Stromal cell of bone marrow (primary cell): ENCODE measurements at places on chromosomes 4 and X.

DNA sequence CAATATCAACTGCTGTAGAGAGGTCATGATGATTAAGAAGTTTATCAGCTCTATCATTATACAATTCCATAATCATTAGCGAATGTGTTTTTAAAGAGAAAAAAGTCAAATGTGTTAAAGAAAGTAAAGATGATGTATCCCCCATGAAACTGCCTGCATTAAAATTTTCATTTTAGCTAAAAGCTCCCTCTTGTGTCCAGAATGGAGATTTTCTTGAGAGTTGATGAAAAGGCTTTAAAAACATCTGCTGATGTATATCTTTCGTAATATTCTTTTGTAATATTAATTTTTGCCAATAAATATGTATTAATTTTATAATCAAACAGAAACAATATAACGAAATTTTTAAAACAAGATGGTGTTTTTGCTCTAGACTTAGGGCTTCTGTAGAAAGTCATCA lies 52.1 kb upstream of the LHFPL1 start:
- no peak for DNase-seq

DNA sequence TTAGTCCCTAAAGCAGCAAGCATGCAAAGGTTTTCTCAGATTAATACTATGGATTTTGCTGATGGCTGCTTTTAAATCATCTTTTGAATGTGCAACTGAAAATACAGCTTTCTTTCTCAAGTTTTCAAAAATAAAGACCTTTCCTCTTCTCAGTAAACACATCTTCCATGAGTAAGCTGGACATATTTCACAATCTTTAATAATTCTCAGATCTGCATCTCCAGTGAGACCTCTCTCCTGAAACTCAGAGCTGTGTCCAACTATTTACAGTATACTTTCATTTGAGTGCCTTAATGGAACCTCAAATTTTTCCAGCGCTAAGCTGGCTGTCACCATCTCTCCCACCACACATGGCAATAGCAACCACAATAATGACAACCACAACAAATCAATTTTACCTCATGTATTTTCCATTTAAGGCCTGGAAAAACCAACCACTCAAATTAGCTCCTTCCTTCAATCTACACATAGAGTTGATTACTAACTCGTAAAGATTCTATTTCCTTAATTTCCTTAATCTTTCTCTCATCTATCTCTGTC lies 192.4 kb upstream of the RPL34 start:
- no peak for DNase-seq

- no peak for DNase-seq
These were observed 895 bp upstream of the OPN1LW start for GRCh38 chrX:154142950-154143745.

DNA sequence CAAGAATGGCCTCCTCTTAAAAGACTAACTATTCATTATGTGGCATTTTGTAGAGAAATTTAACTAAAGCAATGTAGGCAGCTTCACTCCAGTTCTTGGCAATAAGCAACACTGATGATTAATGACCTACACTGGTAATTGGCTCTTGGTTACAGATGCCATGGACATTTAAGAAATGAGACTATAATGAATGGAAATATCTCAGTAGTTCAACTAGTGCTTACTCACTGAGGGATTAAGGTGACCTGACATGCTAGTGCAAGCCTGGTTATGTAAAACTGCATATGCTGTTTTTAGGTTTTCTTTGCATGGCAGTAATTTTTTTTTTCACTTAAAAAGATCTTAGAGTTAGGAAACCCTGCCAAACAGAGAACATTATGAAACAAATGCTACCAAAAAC lies 152.7 kb upstream of the AADAT start:
- DNase-seq, result no peak

GRCh38 chr4:43718369-43718768 lies 730.2 kb downstream of the KCTD8 start:
- DNase-seq, result no peak

DNA sequence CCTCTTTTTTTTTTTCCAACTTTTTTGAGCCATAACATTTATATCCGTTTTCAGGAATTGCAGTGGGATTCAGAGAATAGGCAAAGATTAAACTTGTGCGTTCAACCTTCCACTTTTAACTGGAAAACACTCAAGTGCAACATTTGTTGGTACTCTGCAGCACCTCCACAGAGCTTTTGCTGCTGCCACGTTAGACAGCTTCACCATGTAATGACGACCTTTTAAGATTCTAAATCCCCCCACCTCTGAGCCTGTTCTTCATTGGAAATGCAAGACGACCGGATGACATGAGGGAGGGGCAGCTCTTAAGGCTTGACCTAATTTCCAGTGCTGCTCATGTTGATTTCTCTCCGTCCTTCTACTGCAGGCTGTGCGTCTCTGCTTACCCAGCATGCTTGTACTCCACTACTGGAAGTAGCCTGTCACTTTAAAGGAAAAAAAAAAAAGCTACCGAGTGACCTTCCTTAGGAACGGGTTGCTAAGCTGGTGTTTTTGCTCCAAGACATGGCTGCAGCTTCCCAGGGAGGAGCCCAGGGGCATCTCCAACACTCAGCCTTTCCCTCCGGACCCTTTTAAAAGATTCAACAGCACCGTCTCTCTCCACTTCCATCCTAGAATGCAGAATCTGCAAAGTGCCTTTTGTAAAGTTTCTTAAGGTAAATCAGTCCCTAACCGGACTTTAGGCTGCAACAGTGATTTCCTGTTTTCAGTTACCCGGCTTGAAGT lies at the start of gene CC2D2A:
TSS of gene CC2D2A (plus strand) at position 481 of the 726 bp plus-strand sequence. CDS start 6,051 bp downstream, outside the sequence.
- DNase-seq, result peak; percentile 57

GRCh38 chrX:2781226-2781571 lies 29.4 kb downstream of the XG start:
- no peak for DNase-seq

- DNase-seq, result peak; percentile 12
These were observed 562.8 kb upstream of the AADAT start for GRCh38 chr4:170652571-170652970.

DNA sequence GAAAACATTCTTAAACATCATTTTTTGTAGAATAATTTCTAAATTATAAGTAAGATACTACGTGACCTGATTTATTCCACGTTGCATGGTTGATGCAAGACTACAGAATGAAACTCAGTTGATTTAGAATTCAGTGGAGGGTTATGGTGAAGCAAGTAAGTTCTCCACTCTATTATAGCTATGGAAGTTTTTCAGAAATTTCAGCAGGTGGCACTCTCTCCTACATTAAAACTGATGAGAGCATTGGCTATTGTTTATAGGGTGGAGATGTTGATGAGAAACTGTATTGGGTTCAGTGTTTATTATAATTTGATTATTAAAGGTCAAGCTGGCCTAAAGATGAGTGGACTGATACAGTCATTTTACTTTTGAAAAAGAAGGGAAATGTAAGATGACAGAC lies 88.0 kb downstream of the FNIP2 start:
- peak; percentile 10 for DNase-seq

DNA sequence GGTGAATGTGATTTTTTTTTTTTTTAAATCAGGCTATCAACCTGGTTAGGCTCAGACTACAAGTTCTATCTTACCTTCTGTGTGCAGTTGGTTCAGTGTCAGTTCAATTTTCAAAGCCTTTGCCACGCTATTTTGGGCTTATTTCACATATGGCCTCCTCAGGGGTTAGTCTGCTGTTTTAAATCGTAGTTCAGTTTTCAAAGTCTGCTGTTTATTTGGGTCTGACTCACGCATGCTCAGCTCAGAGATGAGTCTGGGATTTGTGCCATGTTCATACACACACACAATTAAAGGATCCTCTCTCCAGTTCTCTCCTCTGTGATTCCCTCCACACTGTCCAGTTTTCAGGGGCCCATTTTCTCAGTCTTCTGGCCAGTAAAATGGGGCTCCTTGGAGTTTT lies 32.3 kb upstream of the ZFX start:
- DNase-seq, result peak; percentile 73

GRCh38 chr4:173218411-173219125 lies 50.0 kb downstream of the GALNT7 start:
- DNase-seq, result peak; percentile 28

- DNase-seq, result peak; percentile 96
These were observed 81.9 kb downstream of the HMGB2 start for GRCh38 chr4:173252024-173252935.

DNA sequence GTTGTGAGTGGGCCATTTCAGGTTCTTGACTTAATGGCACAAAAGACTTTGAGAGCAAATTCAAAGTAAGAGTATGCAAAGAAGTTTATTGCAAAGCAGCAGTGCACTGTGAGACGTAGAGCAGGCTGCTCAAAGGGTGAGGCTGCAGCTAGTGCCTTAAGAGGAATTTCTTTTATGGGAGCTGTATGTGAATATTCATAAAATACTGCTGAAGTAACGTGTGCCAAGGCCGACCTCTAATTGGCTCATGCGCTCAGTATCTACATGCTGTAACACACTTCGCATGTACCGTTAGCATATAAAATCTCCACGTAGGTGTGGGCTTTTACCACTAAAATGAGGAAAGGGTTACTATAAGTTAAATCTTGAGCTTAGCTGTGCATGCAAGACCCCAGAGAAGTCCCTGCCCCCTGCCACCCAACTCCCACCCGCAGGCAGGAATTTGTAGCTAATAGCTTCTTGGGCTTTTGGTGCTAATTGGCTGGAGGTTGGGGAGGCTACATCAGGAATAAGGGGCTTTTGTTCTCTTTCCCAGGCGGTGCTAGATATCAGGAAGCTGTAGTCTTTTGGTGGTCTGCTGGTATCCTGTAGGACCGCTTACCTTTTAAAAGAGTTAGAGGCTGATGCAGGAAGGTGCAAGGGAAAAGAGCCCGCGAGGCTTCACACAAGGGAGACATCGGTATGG lies 47.6 kb downstream of the FSTL5 start:
- DNase-seq, result no peak

GRCh38 chrX:129723511-129723910 lies 15.3 kb upstream of the XPNPEP2 start:
- no peak for DNase-seq

- DNase-seq, result no peak
These were observed 110.5 kb upstream of the IGFBP7 start for GRCh38 chr4:57220734-57221133.

GRCh38 chrX:105695451-105695850 lies 126.9 kb upstream of the NRK start:
- no peak for DNase-seq

DNA sequence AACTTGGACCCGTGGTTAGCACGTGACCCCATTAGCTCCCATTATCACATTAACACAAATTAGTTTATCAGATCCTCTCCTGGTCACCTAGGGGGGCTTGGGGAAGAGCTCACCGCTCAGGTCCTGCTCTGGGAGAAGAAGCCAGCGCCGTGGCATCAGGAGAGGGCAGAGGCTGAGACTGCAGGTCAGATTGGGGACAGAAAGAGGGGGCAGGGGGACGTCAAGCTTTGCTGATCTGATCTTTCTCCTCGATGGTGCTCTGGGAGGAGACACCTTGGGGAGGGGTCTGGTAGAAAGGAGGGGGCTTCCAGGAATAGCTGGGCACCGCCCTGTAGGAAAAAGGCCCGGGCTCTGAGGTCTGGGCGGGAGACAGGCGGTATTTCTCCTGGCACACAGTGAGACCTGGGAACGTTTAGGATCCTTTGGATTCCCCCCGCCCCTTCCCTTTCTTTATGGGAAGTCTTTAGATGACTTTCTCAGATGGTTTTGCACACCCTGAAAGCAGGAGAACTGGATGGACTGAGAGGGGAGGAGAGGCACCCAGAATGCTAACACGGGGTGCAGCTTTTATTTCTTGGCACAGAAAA lies 9.1 kb upstream of the ELF4 start:
- no peak for DNase-seq

DNA sequence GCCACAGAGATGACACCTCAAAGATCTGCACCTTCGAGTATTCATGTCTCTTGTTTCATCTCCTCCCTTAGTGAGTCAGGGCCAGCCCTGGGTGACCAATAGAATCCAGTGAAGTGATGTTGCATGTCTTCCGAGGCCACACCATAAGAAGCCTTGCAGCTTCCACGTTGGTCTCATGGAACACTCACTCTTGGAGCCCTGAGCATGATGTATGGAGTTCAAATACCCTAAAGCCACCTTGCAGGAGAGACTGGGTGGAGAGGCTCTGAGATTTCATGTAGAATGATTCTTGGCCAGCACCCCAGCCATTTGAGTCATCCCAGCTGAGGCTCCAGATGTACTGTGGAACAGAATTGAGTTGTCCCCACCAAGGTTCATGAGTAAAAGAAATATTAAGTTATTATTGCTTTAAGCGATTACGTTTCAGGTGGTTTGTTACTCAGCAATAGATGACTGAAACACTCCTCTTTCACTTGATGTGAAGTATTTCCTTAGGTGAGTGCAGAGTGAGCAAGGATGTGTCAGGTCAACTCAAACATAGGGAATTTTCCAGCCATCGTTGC lies 5.0 kb upstream of the RP2 start:
- DNase-seq, result no peak

- DNase-seq, result no peak
These were observed 227.7 kb downstream of the LDB2 start for GRCh38 chr4:16670727-16671126.

DNA sequence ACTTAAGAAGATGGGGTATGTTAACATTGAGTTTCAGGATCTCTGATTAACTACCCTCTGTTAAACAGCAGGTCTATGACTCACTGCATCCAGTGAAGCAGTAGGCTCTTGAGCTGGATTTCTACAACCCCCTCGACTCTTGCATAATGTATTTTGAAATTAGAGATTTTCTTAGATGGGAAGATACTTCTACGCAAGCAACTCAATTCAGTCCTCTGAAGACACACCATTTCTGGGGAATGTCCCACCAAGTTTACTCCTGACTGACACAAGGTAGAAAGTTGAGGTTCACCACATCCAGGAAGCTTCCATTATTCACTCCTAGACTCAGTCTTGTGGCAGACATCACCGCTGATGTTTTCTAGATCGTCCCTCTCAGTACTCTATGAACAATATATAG lies 12.9 kb downstream of the PALLD start:
- no peak for DNase-seq

DNA sequence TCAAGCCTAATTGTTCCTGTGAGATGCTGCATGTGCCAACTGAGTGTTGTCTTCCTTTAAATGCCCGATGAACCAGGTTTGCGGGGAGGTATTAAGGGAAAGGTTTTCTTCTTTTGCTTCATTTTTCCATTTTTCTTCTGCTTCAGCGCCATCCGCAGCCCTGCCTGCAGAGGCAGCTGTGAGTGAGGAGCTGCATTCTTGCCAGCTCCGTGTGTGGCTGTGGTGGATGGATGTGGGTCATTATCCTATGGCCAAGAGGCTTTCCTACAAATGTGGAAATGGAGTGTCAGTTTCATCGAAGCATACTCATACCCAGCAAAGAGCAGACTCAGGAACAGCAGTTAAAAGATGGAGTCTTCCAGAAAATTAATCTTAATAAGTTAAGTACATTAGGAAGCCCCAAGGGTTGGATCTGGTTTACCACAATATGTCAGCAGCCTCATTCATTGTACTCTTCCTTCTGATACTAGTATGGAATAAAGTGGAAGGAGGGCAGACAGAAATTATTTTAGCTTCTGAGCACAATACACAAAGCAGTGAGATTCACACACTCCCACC lies 37.6 kb downstream of the TNIP3 start:
- DNase-seq, result no peak

DNA sequence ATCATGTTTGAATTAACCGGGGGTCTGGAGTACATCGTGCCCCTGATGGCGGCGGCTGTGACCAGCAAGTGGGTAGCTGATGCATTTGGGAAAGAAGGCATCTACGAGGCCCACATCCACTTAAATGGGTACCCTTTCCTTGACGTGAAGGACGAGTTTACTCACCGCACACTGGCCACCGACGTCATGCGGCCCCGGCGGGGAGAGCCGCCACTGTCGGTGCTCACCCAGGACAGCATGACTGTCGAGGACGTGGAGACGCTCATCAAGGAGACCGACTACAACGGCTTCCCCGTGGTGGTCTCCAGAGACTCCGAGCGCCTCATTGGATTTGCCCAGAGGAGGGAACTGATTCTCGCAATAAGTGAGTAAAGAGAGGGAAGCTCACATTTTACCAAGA lies 56.9 kb downstream of the CLCN4 start:
- DNase-seq, result no peak
